Hindlimb muscle (tissue), 1 donor: ENCODE measurements at places on chromosomes 11 and 22. TPM values are rescaled to one million over a fixed set of nuclear protein-coding genes. Genes with fewer than 3 reads are reported as not detected.

The SYVN1 gene
- 41.1 TPM for polyA plus RNA-seq

The NRIP3 gene
- polyA plus RNA-seq: 1.3 TPM

The CHRM1 gene
- not detected for polyA plus RNA-seq

The PRG3 gene
- polyA plus RNA-seq: 0.23 TPM

The SCO2 gene
- polyA plus RNA-seq: 6.1 TPM

The RAB38 gene
- 2.1 TPM for polyA plus RNA-seq

The EHBP1L1 gene
- 391 TPM for polyA plus RNA-seq

The C22orf31 gene
- 2.2 TPM for polyA plus RNA-seq

The ANO9 gene
- 0.53 TPM for polyA plus RNA-seq

The KCNC1 gene
- 2.4 TPM for polyA plus RNA-seq

The GTSE1 gene
- polyA plus RNA-seq: 7.9 TPM

The HEPN1 gene
- 0.26 TPM for polyA plus RNA-seq

The MS4A15 gene
- polyA plus RNA-seq: not detected

The SUN2 gene
- polyA plus RNA-seq: 59.3 TPM

The OR51I1 gene
- not detected for polyA plus RNA-seq

The RAB39A gene
- polyA plus RNA-seq: 0.49 TPM

The C22orf42 gene
- not detected for polyA plus RNA-seq

The TTC28 gene
- polyA plus RNA-seq: 30.7 TPM

The YPEL4 gene
- 1.9 TPM for polyA plus RNA-seq

The SCN4B gene
- polyA plus RNA-seq: 3.7 TPM

The RRAS2 gene
- polyA plus RNA-seq: 41.8 TPM

The SCGB1A1 gene
- not detected for polyA plus RNA-seq
